ENCODE measurements at places on chromosomes 2 and 18. TPM values are rescaled to one million over a fixed set of nuclear protein-coding genes. Genes with fewer than 3 reads are reported as not detected.

The MAP3K19 gene
- polyA plus RNA-seq, result not detected

The GREB1L gene
- 2.7 TPM for polyA plus RNA-seq

The RND3 gene
- 497 TPM for polyA plus RNA-seq

DNA sequence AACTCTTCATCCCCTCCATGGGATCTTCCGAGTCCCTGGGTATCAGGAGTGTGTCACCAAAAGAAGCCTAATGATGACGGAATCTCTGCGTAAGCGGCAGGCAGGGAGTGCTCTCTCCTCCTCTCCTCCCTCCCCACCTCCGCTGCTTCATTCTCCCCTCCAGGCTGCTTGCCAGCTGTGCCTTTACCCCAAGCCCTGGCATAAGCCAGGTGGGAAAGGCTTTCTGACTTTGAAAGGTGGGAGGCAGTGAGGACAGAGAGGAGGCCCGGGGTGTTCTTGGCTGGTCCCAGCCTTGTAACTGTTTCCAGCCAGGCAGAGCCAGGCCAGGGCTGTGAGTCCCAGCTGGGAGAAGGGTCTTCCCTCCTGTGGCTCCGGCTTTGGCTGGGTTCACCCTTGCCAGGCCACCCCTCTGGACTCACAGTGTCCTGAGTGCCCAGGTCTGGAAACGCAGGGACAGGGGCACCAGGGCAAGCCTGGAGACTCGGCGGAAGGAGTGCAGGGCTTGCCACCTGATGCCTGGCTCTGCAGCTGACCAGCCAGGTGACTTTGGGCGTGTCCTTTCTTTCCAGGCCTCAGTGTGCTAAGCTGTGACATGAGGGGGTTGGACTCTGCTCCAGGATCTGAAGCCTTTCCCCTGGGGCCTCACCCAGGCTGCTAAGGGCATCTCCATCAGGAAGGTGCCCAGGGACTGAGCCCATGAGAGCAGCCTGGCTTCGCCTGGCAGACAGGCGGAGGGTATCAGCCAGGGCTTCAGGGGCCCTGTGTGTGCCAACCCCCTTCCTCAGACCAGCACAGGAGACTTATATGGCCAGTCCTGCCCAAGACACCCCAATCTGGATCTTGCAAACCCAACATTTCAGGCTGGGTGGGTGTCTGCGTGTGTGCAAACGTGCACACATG lies 32.7 kb upstream of the HPCAL1 start:
- DNase-seq, result no peak

DNA sequence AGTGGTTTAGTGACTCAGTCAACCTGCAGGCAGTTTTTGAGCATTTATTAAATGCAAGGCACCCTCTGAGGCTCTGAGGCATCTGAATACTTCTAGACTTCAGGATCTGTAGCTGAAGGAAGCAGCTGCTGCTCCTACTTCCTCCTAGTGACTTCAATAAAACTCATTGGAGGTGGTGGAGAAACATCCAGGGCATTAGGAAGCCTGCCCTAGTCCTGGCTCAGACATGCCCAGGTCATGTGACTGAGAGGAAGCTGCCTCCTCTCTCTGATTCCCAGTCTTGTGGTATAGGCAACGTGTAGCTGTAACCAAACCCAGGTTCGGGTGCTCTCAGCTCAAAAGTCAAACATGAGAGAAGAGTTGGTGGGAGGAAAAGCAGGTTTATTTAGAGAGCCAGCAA lies 287.2 kb upstream of the GYPC start:
- DNase-seq, result no peak

- DNase-seq, result no peak
These were observed 83.2 kb downstream of the PPP1R1C start for GRCh38 chr2:182068811-182069210.

Data from BJ (cell line).